Activated T-helper 2 cell treated with anti-CD3 and anti-CD28 coated beads, Interferon-gamma antibody, Interleukin-2, Interleukin-4, amounts not matched to agents 10 μg/mL and 5 μg/mL and 100 μg/mL, durations not matched to agents 14 hours and 24 hours and 36 hours (primary cell): ENCODE measurements at places on chromosomes 5 and 9.

DNA sequence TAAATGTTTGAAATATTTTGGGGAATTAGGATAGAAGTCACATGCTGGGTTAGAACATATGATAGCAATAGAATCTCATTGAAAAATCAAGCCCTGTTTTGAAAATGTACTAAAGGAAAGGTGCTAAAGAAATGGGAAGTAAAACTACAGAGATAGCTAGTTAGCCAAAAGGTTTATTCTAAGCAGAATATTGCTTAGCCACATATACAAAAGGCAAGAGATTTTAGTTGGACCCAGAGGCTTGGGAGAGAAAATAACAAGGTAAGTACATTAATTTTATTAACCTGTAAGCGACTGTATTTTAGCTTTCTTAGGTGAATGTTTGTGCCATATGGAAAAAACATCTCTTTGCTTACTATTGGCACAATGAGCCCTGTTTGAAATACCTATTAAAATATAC, 108.3 kb downstream of the RPS23 start:
- DNase-seq: no peak

DNA sequence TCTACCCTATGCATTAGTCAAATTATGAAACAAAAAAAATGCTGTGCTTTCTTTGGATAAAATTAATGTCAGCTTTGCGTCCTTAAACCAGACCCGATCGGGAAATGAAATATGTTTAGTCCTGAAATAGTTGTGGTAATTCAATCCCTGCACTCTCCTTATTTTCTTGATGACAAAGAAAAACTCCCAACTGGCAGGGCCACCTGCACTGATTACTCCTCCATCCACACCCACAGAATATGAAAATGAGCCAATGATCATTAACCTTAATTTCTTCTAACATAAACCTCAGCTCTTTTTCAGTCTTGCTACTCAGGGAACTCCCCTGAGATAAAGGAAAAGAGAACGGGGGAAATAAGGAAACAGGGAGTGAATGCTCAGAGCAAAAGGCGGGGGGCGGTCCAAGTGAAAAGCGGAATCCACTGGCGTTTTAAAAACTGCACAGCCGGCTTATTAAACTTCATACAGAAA, 245.3 kb downstream of the BNC2 start:
- DNase-seq: no peak

- DNase-seq: peak; percentile 75
Measured at GRCh38 chr9:33446946-33447798, at the start of gene AQP3. AQP3 (minus strand) TSS chr9:33447593; CDS start chr9:33447530, 63 bp downstream.

DNA sequence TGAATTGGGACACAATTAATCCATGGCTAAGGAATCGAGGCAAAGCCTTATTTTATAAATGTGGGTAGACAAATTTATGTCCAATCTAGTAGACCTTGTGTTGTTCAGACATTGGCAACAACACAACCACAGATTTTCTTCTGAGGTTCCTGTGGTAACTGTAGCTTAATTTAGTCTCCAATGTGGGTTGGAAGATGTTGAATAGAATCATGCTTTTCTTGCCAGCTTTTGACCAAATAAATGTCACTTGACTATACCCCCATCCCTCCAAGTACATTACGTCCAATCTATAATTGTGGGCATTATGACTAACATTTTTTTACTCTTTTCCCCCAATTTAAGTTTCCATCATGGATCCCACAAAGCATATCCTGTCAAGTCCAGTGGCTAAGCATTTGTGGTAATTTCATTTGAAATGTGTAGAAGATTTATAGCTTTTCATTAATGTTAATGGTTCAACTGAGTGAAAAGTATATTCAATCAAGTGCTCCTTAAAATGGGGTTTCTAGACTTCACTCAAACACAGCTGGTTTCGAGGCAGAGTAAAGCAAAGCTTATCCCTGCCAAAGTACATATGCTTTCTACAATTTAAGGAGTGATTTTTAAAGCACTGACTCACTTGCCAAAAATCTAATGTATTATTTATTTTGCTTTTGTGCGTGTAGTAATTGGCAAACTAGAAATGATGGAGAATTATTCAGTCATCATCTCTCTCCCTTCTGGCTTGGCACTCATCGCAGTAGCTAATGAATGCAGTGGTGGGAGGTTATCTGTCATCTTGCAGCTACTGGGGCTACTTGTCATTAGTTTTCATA, 141.8 kb downstream of the FAM174A start:
- DNase-seq: no peak

- peak; percentile 83 for DNase-seq
Measured at GRCh38 chr5:178113141-178113787, at the start of gene N4BP3. N4BP3 (plus strand) TSS chr5:178113532; CDS start chr5:178119584, 6,052 bp downstream.

- DNase-seq: no peak
Measured at GRCh38 chr5:161513942-161514341, 32.6 kb downstream of the GABRB2 start.

GRCh38 chr9:122096620-122097415, 3.7 kb upstream of the TTLL11 start:
- DNase-seq: no peak

- DNase-seq: no peak
Measured at GRCh38 chr9:89207026-89207425, 28.4 kb upstream of the SHC3 start.

GRCh38 chr5:17227868-17228267, 10.4 kb downstream of the BASP1 start:
- no peak for DNase-seq

GRCh38 chr9:69446496-69446895, 121.5 kb downstream of the ENTREP1 start:
- DNase-seq: no peak

DNA sequence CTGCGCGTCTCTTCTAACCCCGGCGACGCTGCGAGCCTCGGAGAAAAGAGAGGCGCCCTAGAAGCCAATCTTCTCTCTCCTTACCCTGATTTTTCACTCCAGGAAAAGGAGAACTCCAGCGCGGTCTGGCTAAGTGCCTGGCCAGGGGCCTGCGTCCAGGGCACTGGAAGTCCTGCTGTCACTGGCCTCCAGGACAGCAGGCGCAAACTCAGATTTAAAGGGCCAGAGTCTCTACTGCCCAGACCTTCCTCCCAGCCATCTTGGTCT, 553 bp upstream of the FOXB2 start:
- DNase-seq: no peak

- DNase-seq: no peak
Measured at GRCh38 chr9:135392511-135392910, 87.1 kb upstream of the PPP1R26 start.

DNA sequence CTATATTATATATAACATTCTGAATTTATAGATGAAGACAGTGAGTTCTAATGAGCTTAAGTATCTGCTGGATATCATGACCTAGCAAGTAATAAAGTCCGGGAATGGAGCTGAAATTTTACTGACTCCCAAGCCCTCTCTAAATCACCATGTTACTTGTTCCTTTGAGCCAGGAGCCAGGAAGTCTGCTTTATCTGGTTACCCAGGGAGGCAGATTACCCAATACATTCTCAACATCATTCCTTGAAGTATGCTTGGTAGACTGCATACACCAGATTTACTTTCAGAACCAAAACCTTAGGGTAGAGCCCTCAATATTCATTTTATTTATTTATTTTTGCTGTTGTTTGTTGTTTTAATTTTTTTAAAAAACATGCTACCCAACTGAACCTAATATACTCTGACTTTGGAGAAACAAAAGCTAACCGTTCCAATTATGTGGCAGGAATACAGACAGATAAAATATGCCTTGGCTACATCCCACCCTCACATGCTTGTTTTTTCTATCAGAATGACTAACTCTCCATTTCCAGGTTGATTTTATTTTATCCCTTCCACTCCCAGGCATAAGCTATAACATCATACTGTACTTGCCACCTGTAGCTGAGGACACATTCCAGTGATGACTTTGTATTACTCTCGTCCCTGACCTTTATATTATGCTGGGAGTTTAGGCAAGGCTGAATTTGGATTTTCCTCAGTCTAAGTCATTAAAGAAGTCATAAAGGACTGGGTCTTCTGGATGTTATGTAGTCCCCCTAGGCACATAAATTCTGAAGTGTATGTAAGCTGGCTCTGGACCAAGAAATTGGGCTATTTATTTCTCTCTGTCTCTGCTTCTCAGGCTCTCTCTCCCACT, 82.0 kb downstream of the YIPF5 start:
- no peak for DNase-seq

GRCh38 chr5:108557686-108558085, 175.8 kb upstream of the FBXL17 start:
- DNase-seq: no peak

DNA sequence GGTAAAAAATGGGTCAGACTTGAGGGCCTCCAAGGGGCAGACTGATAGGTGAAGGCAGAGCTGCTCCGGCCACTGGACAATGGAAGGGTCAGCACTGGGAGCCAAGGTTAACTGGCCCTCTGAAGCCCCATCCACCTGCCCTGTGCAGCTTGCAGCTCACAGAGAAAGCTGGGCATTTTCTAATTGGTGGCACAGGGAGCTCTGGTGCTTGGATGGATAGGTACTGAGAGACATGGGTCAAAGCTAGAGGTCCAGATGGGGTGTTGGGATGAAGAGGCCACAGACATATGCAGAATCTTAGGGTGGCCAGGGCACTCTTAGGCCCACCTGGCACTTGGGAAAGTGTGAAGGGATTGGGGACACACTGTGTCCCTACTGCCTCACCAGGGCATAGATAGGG, 29.5 kb upstream of the SARDH start:
- DNase-seq: no peak

DNA sequence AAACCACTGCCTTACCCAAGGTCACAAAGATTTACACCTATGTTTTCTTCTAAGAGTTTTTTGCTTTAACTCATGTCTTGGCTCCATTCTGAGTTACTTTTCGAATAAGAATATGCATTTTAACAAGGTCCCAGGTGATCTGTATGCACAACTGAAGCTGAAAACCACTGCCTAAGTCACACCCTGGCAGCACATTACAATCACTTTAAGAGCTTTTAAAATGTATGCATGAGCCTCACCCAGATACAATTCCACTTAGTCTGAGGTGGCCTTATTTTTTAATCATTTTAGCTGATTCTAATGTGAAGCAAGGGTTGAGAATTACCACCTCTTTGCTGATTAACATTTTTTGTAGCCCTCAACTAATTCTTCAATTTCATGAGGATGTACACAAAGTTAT, 29.5 kb downstream of the IDNK start:
- no peak for DNase-seq

DNA sequence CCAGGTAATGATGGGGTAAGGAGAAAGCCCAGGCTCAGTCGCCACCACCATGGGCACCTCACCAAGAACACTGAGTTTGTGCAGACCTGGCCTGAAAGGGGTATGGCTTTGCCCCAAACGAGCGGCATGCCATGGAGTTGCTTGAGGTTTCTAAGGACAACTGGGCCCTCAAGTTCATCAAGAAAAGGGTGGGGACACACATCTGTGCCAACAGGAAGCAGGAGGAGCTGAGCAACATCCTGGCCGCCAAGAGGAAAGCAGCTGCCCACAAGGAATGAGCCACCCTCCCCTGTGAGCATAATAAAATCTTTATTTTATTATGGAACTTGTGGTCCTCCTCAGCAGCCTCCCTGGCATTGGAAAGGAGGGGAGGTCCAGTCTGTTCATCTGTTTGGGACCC, 23.8 kb downstream of the CD14 start:
- no peak for DNase-seq

GRCh38 chr5:64914396-64914795, 145.7 kb downstream of the CWC27 start:
- no peak for DNase-seq

- DNase-seq: no peak
Measured at GRCh38 chr5:80092486-80093107, 57.4 kb downstream of the THBS4 start.

DNA sequence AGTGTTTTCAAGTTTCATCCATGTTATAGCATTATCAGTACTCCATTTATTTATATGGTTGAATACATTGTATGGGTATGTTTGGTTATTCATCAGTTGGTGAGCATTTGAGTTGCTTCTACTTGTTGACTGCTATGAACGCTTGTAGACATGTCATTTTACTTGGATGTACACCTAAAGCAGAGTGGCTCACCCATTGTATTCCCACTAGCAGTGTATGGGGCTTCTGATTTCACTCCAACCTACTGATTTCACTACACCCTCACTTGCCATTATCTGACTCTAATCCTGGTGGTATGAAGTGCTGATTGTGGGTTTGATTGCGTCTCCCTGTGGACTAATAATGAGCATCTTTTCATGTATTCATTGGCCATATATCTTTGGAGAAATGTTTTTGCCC, 9.5 kb downstream of the NPM1 start:
- DNase-seq: no peak

DNA sequence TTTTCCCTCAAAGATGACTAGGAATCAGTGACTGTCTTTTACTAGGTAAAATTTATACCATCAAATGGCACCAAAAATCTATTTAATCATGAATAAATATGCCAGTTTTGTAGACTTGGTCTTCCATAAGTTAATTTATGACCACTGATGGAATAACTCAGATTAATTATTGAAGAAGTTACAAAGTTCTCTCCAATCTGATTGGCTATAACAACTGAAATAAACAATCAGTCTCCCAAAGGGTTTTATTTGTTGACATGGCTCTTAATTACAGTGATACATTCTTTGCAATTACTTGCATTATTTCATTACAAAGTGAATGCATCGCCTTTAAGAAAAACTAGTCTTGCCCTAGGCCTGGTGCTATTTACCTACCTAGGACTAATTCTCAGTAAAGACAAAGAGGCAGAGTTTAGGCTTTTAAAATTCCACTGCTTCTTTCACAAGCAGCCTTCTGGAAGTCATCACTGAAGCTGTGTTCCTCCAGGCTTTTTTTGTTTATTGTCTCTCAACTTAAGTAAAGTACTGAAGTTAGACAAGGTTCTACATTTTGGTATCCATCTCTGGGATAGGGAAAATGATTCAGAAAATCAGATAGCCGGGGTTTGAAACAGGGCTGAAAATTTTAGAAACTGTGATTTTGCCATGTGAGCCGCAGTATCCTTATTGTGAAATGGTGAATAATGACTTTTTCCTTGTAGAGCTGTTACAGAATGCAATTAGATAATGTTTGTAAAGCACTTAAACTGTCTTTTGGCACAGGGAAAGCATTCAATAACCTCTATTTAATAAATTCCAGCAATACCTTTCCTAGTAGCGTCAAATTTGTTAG, 2.5 kb downstream of the STOM start:
- DNase-seq: no peak

- no peak for DNase-seq
Measured at GRCh38 chr9:111678293-111678692, 16.9 kb downstream of the GNG10 start.

DNA sequence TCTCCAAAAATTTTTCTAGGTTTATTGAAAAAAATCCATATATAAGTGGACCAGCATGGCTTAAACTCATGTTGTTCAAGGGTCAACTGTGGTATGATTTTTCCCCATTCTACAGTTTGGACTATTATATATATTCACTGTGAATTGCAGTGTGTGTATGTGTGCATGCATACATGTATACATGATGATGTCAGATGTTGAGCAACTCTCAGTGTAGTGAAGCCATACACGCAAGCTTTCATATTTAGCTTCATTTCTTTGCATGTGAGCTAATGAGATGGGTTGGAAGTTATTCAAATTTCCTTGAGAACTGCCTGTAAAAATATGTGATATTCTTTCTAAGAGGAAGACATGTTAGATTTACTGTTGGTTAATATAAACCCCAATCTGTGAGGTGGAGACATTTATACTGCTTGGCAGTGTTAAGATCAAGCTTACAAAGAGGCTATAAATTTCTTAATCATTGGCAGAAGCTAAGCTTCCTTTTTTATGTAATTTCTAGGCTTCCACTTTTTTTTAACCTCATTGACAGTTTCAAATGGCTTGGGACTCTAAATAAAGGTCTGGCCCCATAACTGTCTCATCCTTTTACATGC, 134.8 kb downstream of the GABRG2 start:
- DNase-seq: no peak
